ENCODE measurements at places on chromosomes 13 and 19.

GRCh38 chr13:112103961-112104880 lies 37.3 kb downstream of the SOX1 start:
- ATAC-seq, result no peak

DNA sequence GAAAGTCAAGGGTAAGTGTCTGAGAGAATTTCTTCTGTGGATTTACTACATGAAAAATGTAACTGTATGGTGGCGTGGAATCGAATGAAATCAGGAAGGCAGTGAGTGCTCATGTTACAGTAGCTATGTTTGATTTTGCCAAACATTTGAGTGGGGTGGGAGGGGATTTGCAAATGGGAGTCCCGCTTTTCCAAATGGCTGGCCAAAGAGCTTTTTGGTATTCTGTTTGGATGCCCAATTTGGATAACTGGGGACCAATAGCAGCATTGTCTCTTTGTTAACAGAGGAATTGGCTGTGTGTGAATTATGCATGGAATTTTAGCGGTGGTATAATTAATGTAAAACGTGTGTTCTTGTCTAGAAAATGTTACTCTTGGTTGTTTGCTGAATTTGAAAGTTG lies 17.8 kb downstream of the HNRNPM start:
- no peak for ATAC-seq

DNA sequence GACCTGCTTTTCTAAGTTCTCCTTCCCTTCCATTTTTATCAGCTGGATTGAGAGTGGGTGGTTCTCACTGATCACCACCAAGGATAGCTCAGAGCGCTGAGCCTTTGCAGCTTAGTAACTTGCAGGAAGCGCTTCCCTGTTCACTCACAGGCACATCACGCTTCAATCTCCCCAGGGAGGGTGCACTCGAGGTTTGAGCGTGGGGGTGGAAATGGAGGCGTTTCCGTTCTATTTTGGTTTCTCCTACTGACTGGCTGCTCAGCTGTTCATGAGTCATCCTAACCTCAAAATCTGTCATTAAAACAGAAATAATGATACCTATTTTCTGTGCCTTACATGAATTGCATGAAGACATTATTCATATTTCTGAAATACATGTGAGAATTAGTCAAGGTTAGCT lies 292.1 kb downstream of the SPRY2 start:
- peak; percentile 77 for ATAC-seq

GRCh38 chr13:28734906-28735305 lies 16.1 kb upstream of the SLC46A3 start:
- no peak for ATAC-seq

DNA sequence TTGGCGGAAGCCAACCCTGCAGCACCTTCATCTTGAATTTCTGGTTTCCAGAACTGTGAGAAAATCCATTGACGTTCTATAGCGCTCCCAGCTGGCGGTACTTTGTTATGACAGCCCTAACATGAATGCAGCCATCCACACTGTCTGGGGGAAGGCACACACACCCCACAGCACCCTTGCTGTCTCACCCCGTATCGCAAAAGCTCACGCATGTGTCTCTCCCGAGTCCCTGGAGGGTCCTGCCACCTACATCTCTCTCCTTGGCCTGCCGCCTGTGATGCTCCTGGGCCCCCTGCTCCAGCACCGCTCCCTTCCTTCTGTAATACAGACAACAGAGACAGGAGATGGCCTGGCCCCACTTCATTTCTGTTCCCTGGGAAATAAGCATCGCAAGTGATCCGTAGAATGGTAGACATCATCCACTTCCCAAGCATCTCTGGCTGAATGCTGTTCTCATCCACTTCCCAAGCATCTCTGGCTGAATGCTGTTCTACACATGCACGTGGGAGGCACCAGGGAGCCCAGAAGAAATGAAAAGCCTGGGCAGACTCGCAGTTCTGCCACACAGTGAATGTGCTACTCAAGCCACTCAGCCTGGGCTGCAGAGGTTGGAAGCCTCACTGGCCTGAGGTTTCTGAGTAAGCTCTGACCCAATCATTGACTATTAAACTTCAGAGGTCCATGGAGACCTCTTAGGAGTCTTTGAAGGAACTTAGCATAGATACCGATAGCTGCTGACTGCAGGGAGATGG lies 29.6 kb downstream of the EPN1 start:
- ATAC-seq, result peak; percentile 35

DNA sequence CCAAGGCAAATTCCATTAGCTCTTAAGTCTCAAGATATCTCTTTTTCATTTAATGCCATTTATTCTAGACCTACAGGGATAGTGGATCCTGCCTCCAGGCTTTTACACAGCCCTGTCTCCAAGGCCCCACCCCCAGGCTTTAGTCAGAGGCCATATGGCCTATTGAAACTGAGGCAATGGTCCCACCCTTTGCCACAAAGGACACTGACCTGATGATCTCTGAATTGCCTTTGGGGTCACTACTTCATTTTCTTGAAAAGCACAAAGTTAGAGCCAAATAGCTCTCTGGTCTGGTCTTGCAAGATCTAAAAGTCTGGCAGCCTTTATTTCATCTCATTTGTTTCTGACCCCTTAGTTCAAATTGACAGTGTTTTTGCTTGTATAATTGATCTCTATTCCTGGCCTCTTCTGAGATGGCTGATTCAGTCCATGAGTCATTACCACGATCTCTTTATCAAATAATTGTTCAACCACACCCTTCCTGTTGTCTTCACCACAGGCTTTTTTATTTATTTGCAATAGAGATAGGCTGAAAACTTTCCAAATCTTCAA lies 209.8 kb downstream of the FGF14 start:
- no peak for ATAC-seq

DNA sequence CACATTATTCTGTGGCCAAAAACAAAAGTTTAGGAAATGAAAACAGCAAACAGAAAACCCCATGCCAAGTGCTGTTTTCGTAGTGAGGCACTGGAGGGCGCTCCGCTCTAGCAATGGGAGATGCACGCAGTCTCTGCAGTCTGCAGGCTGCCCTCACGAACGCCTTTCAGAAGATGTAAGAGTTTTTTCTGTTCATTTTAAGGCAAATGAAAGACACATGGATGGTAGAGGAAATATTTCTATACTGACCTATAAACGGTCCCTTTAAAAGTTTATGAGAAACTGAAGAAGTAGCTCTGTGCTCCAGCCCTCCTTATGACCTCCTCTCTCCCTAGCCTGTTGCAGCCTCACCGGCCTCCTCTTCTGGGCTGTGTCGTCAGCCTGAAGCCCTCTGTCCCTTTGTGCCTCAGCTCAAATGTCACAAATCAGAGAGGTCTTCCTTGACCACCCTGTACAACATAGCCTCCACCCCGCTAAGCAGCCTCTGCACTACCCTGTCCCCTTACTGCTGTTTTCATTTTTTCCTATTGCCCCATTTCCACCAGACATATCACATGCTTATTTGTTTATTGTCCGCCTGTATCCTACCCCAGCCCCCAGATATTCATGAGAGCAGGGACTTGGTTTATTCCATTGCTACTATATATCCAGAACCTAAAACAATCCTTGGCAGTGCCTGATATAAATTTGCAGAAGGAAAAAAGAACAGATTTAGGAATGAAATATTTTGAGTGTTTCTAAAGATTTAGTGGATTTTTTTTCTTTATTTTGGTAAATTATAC lies 116.4 kb downstream of the TM9SF2 start:
- ATAC-seq, result no peak

Measured in esophagus mucosa (tissue), 1 donor.